ENCODE measurements at places on chromosomes 3 and 15.

DNA sequence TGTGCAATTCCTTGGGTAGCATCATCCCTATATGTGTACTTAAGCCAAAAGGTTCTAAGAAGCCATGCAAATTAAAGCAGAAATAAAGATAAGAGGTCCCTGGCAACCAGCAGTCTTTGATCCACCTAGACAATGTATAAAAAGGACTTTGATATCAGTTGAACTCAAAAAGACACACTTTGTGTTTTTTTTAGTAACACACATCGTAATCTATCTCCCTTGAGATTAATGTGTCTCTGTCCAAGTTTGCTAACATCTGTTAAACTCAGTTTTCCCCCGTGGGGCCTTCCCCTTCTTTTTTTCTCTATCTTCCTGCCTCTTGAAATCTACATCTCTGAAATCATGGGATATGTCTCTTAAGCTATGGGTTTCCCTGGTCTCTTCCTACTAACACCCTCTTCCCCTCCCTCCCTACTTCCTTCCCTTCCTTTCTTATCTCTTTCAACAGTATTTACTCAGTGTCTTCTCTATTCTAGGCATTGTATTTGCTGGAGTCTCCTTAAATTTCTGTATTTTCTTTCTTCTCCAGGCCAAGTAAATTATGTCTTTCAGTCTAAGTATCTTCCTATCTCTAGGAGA lies 27.7 kb downstream of the ALDH1A2 start:
- no peak for DNase-seq

- DNase-seq = no peak
These were observed 180.9 kb downstream of the SUCNR1 start for GRCh38 chr3:152054315-152054714.

DNA sequence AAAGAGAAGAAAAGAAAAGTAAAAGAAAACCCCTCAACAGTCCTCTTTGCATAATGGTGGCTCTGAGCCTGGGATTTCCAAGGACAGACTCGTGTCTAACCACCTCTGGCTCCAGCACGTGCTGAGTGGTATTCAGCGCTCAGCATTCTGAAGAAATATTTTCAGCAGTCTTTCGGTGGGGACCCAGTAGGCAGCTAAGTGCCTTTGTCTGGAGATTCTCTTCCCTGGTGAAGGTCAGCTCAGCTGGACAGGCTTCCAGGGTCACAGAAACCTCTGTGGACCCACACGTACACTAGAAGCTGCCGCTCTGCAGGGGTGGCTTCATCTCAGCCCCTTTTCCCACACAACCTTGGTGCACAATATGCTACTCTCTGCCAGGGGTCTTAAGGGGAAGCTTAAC lies 36.0 kb downstream of the CCDC32 start:
- DNase-seq = no peak

GRCh38 chr3:120780977-120781376 lies 38.4 kb downstream of the GTF2E1 start:
- no peak for DNase-seq

GRCh38 chr3:93911206-93911605 lies 62.5 kb downstream of the PROS1 start:
- no peak for DNase-seq

DNA sequence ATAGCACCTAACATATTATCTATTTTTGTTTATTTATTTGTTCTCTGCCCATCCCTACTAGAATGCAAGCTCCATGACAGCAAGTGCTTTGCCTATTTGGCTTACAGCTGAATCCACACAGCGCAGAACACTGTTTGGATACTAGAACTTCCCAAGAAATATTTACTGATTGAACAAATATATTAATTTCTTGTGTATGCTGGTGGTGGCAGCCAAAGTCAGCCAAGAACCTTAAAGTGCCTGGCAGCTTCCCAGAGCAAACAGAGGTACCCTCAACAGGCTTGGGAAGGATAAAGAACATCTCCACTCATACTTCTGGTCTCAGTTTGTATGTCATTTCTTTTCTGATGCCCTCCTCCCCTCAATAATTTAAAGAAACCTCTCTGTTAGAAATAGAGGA lies 111.8 kb upstream of the SLC25A36 start:
- DNase-seq = no peak
